HL-60 (cell line): ENCODE measurements at places on chromosomes 1 and 21.
A peak's percentile ranks its signal among the peaks of the same experiment; 100 is the strongest.

GRCh38 chr1:15368888-15369287 is 40.8 kb upstream of the EFHD2 start:
- no peak for DNase-seq

DNA sequence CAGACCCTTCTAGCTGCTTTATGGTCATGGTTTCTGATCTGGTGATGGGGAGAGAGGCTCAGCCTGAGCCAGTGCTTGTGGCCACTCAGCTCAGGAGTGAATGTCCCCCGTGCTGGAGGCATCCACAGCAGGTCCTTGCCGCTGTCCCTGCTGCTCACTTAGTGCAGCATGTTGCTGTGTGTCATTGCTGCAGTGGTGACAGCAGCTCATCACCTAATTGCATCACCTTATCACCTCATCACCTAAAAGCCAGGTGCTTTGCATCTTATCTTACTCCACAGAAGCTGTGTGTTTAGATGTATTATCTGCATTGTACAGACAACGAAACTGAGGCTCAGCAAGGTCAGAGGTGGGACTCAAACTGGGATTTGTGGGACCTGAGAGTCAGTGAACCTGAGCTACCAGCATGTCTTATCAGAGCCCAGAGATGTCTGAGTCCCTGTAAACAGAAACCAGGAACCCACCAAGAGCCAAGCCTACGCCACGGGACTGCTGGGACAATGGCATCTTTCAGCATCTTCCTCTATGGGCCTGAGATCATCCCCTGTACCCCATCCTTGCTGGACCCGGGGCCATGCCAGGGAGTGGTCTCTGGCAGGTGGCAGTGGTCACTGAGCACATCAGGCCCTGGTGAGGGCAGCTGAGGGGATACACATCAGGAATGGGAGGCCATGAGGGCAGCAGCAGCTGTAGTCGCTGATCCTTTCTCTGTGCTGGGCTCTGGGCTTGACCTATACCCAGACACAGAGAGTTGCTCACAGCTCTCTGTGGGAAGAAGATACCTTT is 6.5 kb downstream of the PODN start:
- DNase-seq: no peak

DNA sequence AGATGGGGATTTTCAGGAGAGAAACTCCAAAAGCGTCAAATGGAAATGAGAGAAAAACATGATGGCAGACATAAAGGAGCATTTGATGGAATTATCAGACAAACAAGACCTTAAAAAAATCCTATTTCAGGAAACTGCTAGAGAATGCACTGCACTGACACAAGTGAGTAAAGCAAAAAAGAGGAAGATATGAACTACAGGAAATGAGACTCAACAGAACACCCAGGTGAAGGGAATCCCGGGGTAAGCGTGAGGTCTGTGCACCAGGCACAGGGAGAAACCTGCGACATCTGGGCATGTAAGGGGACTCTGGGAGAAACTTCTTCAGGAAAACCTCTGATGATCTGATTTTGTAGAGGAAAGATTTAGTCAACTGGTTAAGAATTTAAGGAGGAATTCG is 2.8 kb downstream of the TARBP1 start:
- DNase-seq: no peak

- no peak for DNase-seq
These were observed 26.6 kb downstream of the FAM151A start for GRCh38 chr1:54596756-54597155.

DNA sequence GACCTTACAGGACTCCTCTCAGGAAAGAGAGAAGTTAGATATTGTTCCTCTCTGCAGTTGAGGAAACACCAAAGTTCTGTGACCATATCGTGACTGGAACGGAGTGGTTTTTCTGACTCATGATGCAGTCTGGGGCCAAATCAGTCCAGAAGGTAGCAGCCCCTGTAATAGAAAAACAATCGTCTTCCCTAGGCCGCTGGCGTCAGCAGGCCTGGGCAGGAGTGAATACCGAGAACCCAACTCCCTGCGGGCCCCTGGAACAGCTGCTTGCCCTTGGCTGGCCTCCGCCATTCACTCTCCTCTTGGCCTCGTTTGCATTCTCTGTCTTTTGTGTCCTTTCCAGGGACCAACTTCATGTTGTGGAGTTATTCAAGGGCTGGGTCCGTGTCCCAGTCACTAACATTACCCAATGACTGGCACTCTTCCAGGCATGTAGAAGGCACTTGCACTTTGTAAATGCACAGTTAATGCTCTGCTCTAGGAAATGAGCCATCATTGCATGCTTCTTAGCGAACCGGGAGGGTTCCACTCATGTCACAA is 10.9 kb upstream of the CD101 start:
- DNase-seq: peak; percentile 82

- no peak for DNase-seq
These were observed 10.1 kb downstream of the EXTL1 start for GRCh38 chr1:26031611-26032220.

DNA sequence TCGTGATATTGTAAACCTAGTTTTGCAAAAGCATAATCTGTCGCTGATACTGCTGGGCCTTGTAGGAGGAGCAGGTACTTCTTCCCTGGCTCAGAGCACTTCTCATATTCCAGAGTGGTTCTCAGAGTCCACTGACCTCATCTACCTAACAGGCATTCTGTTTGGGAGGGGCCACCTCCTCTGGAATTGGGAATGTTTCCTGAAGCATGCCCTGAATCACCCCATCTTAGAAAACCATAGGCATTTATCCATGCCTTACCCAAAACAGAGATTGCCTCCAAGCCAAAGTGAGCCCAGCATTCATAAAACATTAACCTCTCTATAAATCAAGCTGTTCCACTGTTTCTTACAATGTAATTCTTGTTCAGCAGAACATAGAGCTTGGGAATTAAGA is 35.1 kb downstream of the SLC44A3 start:
- DNase-seq: no peak

DNA sequence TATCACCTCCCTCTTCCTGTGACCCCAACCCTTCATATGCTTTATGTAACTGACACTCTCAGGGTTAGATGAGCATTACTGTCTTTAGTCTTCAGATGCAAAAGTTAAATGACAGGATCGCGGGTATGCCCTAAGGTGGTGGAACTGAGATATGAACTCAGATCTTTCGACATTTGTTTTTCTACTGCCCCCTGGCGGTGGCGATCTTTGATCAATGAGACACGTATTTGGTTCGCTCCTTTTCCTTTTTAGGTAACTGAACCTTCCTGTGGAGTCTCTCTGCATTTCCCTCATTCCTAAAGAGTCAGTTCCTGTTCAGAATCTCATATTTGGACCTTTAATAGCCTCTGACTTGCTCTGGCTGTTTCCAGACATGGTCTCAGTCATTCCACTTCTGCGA is 47.8 kb upstream of the ZP4 start:
- no peak for DNase-seq

DNA sequence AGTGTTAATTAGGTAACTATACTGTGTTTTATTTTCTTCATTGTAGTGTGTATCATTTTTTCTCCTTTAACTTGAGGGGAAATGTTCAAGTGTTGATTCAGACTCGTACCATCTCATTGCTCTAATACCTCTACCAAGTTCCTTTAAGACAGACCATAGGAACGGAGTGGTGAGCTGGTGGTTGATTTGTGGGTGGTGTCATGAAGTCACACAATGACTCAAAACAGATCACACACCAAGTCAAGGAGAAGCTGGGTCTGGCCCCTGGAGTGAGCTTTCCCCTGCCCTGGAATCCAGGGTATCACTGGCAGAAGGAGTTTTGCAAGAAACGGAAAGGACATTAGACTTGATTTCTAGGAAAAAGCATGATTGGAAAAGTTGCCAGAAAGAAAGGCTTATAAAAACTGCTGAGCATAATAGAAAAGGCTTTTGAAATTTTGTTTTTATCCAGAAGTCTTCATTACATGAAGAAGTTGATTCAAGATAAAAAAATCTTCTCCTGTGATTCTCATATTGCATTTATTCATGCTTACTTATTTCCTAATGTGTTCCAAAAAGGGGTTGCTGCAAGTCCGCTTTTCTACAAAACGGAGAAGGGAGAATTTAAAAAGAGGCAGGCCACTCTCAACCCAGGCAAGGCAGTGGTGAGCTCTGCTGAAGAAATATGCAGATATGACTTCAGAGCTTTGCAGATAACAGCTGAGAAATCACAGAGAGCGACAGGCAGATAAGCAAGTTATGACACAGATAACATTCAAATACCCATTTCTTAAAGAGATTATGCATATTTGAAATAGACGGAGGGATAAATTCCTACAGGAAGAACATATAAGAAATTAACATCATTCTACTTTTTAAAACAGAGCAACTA is 79.7 kb downstream of the TBX19 start:
- no peak for DNase-seq

DNA sequence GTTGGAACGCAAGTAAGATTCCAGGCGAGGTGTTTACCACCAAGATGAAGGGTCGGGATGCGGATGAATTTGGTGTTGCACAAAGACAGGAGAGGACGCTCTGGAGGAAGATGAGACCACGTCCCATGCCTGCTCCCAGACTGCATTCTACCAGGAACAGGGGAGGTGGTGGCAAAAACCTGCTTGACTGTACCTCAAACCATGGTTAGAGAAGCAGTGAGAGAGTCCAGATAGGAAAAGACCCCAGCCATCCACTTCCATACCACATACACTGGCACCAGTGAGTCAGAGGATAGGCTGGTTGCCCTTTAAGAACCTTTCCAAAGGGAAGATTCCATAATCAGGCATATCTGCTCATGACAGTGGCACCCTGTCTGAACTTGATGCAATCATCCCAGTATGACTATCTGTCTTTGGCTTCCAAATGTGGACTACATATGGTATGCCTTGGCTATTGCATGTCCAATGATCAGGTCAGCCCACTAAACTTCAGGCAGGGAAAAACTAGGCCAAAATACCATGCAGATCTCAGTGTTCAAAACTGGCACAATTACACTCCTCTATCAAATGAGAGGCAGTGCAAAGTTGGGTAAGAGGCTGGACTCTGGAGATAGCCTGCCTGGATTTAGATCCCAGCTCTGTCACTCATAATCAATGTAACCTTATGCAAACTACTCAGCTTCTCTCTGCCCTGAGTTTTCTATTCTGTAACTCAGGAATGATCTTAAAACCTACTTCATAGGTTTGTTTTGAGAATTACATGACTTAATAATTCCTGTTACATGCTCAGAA is 20.6 kb downstream of the NPR1 start:
- no peak for DNase-seq

DNA sequence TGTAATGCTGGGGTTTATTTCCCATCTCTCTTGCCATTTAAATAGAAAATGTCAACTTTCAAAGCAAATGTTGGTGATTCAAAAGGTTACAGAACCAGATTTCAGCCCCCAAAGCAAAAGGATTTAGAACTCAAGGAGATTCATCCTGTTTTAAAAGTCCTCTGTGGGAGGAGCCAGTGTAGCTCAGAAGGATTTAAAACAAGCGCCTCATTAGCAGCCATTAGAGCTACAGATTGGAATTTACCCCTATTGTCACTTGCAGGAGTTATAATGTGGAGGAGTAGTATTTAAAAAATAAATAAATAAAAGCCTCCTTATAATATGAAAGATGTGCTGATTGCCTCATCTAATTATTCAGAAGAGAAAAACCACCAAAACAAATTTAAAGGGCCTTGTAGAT is 107.8 kb downstream of the LAMC2 start:
- DNase-seq: no peak

GRCh38 chr1:207711285-207711684 is 40.6 kb upstream of the CD46 start:
- no peak for DNase-seq

DNA sequence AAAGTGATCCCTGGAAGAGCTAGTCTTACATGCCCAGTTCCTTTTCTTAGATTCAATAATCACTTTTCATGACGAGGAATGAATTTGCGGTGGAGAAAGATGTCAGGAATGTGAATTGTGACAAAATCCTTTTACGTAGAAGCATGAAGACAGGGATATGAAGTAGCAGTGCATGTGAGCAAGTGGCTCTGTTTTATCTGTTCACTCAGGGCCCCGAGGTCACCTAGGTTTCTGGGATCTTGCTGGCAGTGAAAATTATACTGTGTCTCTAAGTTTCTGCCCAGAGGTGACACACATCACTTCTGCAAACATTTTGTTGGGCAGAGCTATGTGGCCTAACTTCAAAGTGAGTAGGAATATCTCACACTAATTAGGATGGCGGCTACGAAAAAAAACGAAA is 79.3 kb downstream of the USP25 start:
- DNase-seq: no peak

DNA sequence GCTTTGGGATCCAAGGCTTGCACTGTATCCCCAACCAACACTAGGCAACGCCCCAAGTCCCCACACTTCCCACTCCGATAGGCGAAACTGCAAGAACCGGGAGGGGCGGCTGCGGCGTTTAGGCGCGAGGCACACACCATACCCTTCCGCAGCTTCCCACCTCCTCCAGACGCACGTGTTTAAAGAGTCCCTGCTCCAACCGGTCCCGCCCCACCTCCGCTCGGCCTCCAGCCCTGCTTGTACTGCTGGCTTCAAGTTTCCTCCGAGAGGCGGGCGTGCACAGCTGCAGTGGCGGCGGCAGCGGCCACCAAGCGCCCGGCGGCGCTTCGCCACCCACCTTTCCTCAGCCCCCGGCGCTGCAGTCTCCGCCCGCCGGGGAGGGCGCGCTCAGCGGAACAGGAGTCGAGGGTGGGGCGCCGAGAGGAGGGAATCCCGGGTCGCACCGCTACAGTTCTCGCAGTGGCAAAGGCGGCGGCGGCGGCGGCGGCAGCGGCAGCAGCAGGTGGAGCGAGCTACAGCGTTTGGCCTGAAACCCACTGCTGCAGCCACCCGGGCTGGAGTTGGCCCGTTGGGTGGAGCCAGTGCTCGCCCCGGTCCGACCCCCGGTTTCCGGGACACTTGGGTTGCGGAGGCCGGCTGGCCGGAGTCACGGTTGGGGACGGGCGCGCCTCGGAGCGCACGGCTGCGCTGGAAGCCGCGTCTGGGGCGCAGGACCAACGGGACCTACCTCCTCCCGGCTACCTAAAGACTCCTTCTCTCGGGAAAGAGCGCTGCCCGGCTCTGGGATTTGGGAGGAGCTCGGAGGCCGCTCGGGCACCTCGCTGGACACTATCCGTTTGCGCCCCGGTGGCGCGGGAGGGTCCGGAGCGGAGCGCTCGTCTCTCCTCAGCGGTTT is at the start of gene CNIH3:
TSS of gene CNIH3 (plus strand) at position 457 of the 895 bp plus-strand sequence. CDS start 858 bp downstream, outside the sequence.
- DNase-seq: peak; percentile 42

DNA sequence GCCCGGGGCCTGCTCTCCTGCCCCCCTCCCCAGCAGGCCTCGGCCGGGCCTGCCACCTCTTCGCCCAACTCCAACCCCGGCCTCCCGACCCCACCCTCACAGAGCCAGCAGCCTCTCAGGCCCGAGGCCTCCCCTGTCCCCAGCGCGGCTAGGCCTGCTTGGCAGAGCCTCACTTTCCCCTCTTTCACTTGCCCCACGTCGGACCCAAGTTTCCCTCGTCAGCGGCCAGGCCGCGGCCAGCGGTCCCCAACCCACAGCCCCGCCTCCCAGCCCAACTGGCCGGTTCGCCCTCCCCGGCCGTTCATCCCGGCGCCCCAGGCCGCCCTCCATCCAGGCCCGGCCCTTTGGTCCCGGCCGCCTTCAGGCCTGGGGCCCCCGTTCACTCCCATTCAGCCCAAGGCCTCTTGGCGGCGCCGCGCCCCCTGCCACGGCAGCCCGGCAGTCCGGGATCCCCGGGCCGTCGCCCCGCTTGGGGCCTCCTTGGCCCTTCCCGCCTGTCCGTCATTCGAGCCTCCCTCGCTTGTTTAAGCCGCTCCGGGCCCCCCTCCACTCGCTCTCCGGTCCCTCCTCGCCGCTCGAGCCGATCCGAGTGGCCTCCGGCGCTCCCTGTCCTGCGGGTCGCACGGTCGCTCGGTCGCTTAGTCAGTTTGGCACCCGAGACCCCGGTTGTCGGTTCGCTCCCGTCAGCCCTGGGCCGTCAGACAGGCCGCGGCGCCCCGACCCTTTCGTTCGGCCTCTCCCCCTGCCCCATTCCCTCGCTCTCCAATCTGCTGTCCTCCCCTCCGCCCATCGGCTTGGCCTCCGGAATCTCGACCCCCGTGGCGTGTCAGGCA is 1.4 kb downstream of the LRRC41 start:
- peak; percentile 64 for DNase-seq

- DNase-seq: no peak
These were observed 25.9 kb upstream of the EFHD2 start for GRCh38 chr1:15383810-15384209.
